ENCODE measurements at places on chromosomes 6 and 20.

DNA sequence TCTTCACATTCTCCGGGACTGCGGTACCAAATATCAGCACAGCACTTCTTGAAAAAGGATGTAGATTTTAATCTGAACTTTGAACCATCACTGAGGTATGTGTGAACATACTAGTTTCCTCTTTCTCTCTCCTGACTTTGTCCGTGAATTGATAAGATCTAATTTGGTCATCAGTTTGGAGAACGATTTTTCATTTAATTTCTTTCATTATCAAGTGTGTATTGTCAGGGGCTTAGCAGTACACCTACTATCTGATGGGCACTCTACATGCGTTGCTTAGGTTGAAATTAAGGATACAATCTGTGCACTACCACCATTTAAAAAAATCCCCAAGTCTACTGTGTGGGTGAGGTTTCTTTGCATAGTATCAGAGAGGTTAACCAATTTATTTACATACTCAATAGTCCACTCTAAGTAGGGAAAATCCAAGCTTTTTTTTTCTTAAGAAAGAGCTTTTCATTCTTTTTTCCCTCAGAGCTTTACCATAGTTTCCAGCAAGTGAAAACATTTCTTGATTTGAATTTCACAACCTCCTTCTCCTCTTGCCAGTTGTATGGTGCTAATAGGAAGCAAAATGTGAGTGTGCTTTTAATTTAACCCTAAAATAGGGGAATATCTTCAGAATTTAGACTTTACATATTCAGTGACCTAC is 105.4 kb upstream of the ESR1 start:
- DNase-seq, result no peak

DNA sequence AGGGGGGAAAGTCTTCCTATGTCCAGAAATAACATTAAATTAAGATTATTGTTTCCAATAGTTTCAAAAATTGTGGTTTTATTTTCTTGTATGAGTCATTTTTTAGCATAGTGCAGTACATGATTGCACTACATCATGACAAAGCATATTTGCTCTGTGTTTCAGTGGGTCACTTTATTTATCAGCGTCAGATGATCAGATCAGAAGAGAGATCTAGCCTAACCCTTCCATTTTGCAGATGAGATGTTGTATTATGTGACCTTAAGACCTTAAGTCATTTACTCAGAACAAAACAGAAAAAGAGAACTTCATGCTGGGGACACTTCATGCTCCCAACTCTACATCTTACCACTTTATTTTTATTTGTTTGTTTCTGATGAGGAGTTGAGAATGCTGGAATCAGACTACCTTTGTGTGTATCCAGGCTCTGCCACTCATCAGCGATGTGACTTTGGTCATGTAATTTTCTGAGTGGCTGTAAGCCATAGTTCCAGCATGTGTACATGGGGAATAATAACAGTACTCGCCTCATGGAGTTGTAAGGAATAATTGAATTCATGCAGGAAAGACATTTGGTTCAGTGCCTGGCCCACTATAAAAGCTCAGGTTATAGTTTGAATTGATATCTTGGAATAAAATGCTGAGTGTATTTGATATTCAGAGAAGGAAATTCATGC is 13.5 kb downstream of the EYA4 start:
- no peak for DNase-seq

DNA sequence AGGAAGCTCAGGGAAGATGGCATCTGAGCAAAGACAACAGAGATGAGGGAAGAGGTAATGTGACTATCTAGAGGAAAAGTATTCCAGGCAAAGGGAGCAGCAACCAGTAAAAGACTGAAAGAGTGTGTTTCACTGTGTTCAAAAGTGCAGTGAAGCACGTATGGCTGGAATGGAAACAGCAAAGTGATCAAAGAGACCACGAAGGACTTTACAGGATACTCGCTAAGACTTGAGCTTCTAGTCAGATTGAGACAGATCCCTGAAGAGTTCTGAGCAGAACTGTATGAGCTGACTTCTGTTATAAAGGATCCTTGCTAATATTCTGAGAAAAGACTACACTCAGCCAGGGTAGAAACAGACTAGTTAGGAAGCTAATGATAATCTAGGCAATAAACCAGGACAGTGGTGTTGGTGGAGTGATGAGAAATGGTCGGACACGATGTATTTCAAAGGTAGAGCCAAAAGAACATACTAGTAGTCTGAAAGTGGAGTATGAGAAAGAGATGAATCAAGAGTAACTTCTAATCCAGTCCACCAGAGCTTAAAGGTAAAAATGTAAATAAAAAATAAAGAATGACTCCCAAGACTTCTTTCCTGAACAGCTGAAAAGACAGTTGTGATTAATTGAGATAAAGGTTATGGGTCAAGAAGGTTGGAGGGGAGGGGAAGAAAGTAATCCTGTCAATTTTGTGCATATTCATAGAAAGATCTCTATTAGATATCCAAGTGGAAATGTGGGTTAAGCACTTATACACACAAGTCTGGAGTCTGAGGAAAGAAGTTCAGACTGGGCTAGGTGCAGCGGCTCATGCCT is 14.2 kb downstream of the SEC63 start:
- no peak for DNase-seq

DNA sequence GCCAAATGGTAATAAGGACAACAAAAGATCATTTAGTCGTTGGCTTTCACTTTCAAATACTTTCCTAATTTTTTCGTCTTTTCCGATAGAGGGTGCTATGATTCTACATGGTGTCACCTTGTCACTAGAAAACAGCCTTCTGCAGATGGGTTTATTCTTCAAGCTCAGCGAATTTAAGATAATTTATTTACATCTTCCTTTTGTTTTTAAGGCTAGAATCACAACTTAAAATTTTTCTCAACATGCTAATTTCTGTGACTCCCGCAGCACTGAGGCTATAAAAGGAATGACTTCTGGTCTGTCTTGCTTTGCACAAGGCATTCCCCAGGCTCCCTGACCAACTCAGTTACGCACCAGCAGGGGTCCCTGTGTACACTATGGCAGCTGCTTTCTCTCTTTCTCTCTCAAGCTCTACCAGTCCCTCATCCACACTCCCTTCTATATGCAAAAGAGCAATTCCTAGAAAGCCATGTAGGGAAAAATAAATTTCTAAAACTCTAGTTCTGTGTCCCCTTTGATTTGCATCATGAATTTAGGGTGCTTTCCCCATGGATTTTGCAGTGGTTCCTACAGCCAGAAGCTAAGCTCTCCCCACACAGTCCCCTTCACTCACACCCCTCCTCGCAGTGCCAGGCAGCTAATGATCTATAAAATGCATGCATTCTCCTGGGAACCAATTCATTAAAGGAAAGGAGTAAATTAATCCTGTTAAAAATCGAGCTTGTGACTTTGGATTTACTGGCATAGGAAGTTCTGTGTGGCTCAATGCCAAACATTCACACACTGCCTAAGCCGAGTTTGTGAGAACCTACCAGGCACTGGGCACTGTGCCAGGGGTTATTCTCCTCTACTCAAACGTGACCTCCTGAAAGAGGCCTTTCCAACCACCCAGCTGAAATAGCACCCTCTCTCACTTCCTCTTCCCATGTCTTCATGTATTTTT is 74.5 kb downstream of the DCDC2 start:
- peak; percentile 7 for DNase-seq

GRCh38 chr20:21353236-21353635 is 44.1 kb downstream of the NKX2-4 start:
- no peak for DNase-seq

DNA sequence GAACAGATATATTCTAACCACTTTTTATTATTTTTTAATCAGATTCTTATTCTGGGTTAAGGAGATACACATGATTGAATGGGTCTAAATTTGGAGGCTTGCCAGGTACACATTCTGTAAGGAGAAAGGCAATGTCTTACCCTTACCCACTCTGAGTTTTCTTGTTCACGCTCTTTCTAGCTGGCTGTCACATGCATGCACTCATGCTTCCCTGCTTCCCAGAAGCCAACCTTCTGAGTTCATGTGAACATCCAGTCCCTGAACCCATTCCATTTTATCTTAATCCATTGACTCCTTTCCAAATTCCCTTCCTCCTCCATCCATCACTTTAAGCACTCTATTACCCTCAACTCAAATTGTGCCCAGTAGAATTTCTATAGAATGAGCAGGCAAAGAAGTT is 17.5 kb upstream of the MOCS1 start:
- no peak for DNase-seq

DNA sequence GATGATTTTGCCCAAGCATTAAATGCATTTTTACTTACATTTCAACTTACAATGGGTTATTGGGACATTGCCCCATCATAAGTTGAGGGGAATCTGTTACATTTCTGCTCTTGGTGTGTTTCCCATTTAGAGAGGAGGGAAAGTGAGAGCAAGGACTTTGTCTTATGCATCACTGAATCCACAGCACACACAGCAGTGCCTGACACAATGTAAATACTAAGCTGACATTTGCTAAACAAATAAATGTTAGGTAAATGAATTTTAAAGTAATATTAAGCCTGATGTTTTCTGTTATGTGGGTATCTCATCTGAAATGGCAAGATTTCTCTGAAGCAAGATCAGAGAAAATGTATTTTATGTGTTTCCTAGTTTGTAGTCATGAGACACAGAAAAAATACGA is 143.6 kb upstream of the STXBP5 start:
- DNase-seq, result no peak

GRCh38 chr6:2310042-2310441 is 64.6 kb upstream of the GMDS start:
- no peak for DNase-seq

DNA sequence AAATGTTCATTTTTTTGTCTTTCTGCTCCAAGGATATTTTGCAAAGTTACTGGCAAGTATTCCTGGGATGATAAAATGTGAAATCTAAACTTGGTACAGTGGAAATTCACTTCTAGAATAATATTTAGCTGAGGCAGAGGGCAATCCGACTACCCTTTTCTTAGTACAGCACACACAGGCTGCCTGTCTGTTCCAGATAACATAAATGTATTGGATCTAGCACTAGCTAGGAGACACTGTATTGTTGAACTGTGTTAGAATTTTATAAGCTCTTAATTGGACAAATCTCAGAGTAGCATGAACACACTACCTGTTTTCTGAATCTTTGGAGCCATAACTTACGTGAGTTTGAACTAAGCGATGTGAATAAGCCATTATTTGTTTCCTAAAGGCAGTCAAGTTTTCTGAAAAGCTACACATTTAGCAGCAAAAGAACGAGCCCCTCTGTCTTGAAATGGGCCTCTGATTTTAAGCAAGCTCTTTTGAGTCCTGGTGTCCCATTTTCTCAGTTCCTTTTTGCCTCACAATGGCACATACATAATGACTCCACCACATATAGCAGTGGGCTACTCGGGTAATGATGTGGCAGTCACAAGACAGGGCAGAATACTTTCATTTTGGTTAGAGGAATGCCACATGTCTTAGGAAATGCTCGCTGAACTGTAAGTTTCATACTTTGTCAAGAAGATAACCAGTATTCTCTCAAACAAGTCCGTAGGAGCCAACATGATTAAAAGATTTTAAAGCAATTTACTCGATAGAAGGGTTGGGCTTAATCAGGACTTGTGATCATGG is 116.5 kb upstream of the ESR1 start:
- DNase-seq, result peak; percentile 39

- no peak for DNase-seq
These were observed 2.1 kb downstream of the PTPRT start for GRCh38 chr20:43187476-43188233.

DNA sequence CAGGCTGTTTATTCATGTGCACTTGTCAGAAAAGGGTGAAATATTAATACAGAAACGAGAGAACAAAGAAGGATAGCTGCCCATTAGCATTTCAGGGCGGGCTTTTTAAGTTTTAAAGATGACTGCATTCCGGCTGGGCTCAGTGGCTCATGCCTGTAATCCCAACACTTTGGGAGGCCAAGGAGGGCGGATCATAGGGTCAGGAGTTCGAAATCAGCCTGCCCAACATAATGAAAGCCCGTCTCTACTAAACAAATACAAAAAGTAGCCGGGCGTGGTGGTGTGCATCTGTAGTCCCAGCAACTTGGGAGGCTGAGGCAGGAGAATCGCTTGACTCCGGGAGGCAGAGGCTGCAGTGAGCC is 130.5 kb downstream of the HFE start:
- DNase-seq, result no peak

GRCh38 chr20:35902545-35902941 is 51.8 kb downstream of the SCAND1 start:
- no peak for DNase-seq

DNA sequence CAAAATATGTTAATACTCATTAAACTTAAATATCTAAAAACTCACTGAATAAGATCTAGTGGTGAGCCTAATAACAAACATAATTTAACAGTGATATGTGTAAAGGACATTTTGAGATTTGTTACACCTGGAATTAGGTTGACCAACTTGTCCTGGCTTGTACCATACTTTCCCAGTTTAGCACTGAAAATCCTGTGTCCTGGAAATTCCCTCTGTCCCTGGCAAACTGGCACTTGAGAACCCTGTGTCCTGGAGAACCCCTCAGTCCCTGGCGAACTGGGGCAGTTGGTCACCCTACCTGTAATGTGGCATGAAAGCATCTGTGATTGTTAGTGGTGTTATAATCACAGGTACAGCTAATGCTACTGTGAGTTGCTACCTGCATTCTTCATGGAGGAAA is 6.9 kb upstream of the PRND start:
- DNase-seq, result no peak

DNA sequence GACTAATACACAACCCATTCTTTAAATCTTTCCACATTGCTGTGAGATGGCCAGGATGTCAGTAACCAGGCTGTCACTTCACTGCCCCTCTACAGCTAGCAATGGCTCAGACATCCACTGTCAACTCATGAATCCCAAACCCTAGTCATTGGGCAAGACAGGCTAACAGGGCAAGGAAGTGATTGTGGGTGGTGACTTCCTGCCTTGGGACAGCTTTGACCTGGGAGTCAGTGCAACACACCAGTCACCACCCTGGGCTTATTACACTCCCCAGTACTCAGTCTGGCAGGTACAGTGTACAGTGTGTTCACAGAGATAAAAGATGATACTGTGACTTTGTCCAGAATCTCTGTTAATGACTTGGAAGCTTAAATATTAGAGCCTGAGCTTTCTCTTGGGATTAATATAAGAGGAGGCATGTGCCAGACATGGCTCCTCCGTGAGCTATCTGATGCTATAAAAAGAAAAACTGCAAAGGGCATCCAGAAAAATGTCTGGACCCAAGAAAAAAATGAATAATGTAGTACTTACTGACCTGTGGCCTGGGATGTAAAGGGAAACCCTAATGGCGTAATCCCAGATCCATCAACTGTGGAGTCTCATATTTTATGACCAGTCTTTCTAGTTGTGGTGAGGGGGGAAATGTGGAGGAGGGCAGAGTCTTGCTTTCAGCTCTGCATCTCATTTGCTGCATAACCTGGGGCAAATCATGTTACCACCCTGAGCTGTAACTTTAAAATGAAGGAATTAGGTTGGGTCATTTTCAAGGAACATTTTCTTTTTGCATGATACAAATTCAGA is 244.4 kb downstream of the SLC24A3 start:
- no peak for DNase-seq

- DNase-seq, result no peak
These were observed 184.4 kb downstream of the CDH26 start for GRCh38 chr20:60142587-60142986.
